ENCODE measurements at places on chromosomes 5 and 9.
A peak's percentile ranks its signal among the peaks of the same experiment; 100 is the strongest.

DNA sequence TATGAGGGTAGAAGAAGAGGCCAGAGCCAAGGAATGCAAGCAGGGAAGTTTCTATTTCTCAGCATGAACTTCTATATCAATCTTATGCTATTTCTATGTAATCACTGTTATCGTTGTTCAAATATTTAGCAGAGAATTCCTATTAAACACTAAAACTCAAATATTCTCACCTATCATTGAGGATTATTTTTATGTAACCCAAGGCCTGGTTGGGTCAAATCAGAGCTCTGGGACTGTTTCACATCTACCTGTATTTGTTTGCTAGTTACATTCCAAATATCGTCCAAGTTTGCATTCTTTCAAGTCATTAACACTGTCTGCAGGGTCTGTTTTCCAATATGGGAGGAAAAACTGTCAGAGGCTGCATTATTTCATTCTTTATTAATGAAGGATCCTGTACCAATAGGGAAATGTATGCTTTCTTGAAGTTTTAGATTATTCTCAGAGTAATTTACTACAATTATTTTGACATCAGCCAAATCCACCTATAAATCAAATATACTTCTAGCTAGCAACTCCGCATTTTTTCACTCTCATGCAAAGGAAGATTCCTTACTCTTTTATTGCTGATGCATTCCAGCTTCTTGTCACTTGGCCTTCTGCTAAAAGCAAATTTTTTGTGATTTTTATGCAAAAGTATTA, 52.2 kb downstream of the LURAP1L start:
- DNase-seq, result no peak

- no peak for DNase-seq
These were observed 35.9 kb upstream of the HSPA9 start for GRCh38 chr5:138610918-138611677.

- no peak for DNase-seq
These were observed 69.8 kb upstream of the UBTD2 start for GRCh38 chr5:172353271-172353812.

GRCh38 chr5:53508125-53508524, 27.7 kb downstream of the FST start:
- no peak for DNase-seq

- DNase-seq, result no peak
These were observed 130.5 kb upstream of the HAND1 start for GRCh38 chr5:154608531-154609011.

DNA sequence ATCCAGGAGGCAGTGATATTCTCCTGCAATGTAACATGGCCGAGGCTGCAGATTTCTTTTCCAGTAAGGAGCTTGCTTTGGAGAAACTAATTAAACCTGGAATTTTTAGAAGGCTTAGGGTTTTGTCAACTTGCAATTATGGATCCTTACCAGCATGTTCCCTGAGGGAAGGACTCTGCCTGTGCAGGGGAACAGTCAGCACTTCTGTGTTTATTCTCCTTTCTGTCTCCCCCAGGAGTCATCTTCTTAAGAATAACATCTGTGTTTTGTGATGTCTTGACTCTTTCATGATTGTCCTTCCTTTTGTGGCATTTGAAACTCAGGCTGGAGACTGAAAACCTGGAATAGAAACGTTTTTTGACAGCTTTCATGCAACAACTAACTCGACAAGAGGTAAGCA, 80.5 kb upstream of the TNFSF8 start:
- DNase-seq, result no peak

- no peak for DNase-seq
These were observed 571.9 kb upstream of the FTMT start for GRCh38 chr5:121279801-121280200.

GRCh38 chr5:34447424-34447823, 208.7 kb upstream of the RAI14 start:
- DNase-seq, result no peak

DNA sequence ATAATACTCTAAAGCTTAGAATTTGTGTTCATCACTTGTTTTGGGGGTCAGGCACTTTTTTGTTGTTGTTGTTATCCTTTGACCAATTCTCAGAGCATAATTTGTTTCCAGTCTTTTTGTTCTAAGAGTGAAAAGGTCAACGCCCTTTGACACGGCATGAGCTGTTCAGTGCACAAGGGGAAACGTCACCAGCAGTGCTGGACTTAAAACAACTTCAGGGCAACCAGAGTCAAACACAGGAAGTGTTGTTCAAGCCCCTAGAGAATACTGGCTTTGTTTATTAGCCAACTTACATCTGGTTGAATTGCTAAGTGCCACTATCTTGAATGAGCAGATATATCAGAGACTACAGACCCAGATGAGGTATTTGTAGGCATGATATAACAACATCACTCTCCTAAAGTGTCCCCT, 368.9 kb downstream of the TMEM161B start:
- DNase-seq, result no peak

DNA sequence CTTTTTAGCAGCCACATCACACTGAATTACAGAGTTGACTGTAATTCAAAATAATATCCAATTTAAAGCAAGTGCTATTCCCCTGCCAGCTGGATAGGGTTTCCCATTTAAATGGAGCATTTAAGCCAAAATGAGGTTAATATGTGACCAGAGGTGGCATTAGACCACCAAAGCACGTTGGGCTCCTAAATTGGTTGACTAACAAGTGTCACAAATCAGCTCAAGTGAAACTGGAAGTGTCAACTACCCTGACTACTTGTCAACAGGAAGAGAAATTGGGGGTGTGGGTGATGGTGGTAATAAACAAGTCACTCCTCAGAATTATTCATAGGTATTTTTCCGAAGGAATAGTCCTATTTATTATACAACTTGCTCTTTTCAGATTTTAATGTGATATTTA, 609.6 kb upstream of the TLE4 start:
- DNase-seq, result no peak

GRCh38 chr5:45179686-45180085, 370.9 kb downstream of the MRPS30 start:
- no peak for DNase-seq

DNA sequence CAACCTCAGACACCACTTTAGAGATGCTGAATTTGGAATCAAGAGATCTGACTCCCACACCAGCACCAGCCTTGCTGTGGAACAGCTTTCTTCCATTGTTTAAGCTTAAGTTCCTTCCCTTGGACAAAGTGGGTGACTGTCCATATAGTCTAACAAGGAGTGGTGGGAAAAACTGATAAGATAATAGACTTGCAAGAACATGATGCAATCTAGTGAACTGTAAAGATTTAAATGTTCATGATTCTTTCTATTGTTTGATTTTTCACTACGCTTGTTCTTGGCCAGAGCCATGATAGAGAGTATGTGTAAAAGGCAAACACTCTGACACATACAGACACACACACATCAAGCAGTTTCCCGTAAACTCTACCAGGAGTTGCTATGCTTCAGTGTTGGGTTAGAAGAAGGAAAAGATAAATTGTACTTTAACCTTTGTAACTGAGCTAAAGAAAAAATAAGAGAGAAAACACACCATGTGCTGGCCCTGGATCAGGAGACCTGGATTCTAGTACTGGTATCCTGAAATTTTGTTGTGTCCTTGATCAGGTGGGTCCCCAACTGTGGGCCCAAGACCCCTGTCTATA, 94.3 kb downstream of the PAPPA start:
- DNase-seq, result no peak

GRCh38 chr9:1869843-1870242, 145.3 kb upstream of the SMARCA2 start:
- peak; percentile 28 for DNase-seq
